ENCODE measurements at places on chromosomes 1 and 21.

GRCh38 chr21:37984416-37984815, 68.2 kb upstream of the KCNJ6 start:
- no peak for DNase-seq

- no peak for DNase-seq
These were observed 110.0 kb upstream of the VANGL1 start for GRCh38 chr1:115531631-115532264.

DNA sequence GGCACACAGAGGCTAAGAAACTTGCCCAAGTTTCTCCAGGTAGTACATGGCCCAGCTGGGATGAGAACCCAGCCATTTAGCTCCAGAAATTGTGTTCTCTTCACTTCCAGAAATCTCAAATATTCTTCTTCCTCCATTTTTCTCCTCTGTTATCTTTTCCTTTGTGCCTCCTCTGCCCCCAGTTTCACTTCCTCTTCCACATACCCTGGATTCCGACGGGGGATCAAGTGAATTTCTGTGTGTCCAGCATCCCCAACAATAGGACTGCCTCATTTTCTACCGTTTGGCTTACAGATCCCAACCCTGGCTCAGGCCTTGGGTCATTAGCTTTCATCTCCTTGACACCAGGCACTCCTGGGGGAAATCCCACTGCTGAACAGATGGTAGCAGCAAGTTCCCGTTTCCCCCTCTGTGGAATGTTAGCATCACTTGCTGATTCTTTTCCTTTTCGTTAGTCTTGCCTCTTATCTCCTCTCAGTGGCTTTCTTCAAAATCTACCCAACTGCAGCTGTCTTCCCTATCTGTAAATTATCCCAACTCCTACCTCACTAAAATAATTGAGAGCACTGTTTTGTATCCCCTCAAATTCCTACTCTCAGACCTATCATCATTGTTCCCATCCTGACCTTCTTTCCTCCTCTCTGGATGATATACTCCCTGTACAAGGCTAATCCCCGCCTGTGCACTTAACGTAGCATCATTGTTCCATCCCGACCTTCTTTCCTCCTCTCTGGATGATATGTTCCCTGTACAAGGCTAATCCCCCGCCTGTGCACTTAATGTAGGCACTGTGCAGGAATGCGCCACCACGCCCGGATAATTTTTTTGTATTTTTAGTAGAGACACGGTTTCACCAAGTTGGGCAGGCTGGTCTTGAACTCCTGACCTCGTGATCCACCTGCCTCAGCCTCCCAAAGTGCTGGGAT, 36.5 kb downstream of the SCCPDH start:
- no peak for DNase-seq

- no peak for DNase-seq
These were observed 2.2 kb downstream of the FBXO28 start for GRCh38 chr1:224116131-224116530.

DNA sequence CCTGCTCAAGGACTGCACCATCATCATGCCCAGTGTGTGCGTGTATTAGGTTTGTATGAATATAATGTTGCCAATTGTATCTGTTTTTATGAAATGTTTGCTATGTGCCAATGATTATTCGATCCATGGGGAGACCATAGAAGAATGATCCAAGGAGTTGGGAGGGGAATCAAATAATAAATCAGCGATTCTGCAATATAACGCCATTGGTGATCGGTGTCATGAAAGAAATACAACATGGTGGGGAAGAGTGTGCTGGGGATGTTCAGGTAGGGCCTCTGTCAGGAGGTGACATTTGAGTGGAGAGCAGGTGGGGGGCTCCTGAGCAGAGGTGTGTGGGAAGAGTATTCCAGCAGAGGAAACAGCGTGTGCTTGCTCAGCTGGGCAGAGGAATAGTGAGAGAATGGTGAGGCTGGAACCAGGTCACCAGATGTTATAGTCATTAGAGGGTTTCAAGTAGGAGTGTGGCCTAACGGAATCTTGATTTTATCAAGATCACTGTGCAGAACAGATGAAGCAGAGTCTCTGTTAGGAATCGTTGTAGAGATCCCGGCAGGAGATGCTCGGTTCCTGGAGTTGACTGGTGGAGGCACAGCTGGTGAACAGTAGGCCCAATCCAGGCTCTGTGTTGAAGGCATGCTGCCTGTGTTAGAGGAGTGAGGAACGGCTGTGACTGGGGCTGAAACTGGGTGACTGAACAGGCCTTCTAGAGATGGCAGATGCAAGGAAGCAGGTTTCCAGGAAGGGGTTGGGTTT, 2.9 kb upstream of the ZNF496 start:
- no peak for DNase-seq

GRCh38 chr1:63688302-63688890, 85.4 kb upstream of the ROR1 start:
- no peak for DNase-seq

DNA sequence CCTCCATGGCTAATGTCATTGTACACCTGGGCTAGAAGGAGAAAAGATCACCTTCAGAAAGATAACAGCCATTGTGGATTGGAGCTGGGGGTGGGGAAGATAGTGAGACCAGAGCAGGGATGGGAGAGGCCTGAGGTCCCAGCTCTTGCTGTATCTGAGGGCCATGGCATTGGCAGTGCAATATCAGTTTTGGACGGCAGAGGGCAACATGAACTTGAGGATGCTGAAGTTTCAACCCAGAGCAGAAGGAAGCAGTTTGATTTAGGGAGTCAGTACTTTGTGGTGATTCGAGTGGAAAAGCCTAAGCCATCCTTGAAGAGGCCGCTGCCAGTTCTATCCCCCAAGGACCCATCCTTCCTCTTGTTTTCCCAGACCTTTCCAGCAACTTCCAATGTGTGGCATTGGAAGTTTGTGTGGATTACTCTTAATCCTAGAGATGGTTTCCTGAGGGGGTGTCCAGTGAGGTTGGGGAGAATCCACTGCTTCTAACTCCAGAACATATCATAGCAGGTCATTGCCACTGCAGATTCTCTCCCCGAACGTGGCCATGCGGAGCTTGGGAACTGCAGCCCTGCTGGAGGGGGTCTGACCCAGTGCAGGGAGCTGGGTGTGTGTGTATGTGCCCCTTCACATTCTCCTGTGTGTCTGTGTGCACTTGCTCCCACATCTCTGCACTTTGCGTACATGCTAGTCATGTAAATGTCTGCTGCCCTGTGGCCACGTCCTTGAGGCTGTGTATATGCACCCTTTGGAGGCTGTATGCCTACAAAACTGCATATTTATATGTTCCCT, 24.1 kb downstream of the SLC26A9 start:
- DNase-seq: peak; percentile 53

DNA sequence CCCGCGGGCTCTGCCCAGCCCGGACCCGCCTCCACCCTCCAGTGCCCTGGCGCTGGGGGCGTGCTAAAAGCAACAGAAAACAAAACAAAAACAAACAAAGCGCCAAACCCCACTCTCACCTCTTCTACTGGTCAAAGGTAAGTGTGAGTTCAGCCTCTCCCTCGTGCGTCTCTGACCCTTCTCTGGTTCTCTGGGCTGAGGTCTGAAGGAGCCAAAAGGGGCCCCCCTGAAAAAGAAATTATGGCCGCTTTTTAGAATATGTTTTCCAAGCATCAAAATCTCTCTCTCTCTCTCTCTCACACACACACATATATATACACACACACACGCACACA, 133.5 kb upstream of the DPYD start:
- DNase-seq: no peak

DNA sequence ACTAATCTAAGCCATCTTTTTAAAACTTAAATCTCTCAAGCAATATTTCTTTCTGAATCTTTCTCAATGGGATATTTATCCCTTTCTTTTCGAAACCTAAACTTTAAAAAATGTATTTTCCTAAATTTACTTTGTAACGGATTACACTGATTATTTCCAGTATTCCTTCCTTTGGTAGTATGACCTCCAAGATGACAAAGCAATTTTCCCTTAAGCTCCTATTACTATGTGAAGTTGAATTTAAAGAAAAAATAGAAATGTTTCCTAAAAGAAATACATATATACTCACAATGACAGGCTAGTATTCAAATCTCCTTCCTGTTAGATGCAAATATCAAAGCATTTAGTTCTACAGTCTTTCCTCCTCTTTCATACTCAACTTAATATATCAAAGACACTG, 15.8 kb downstream of the SCAF4 start:
- no peak for DNase-seq

GRCh38 chr1:53346814-53347176, 18.9 kb upstream of the LRP8 start:
- no peak for DNase-seq

GRCh38 chr1:200780545-200781369, 42.1 kb downstream of the CAMSAP2 start:
- DNase-seq: no peak

- no peak for DNase-seq
These were observed 13.6 kb downstream of the LHX4 start for GRCh38 chr1:180243517-180244221.

- no peak for DNase-seq
These were observed 34.4 kb upstream of the NRDC start for GRCh38 chr1:51912881-51913280.

DNA sequence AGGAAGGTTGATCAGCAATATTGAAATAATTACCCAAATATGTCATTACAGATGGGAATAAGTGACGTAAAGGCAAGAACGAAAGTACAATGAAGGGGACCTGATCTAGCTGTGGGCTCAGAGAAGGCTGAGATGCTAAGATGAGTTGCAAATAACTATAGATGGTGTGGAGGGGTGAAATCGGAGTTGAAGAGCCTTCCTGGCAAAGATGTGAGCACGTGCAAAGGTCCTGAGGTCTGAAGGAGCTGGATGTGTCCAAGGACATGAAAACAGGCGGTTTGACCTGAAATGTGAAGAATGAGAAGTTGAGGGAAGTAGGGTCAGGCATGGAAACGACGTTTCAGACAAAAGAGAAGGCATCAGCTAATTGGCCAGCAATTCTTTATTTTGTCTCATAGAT, 61.6 kb upstream of the SLC45A1 start:
- DNase-seq: no peak

DNA sequence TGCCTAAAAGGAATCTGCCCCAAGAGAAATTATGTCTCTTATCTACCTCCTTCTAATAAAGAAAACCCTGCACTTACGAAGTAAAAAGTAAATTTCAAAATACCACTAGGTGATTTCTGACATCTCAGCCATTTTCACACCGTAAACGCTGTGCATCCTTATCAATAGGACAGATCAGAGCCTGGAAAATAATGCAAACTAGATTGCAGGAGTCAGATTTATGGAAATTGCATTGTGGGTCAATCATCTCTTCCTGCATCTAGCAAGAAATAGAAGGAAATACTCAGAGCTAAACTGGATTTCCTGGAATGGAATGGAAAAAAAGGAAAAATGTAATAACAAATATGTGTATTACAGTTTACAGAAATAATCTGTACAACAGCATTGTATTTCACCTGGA, 114.3 kb upstream of the PLPPR4 start:
- no peak for DNase-seq
